Hematopoietic multipotent progenitor cell treated with erythropoietin and hydrocortisone succinate and interleukin-3 and kit ligand, for 15 days (in vitro differentiated cells): ENCODE measurements at places on chromosomes 7 and 10.

DNA sequence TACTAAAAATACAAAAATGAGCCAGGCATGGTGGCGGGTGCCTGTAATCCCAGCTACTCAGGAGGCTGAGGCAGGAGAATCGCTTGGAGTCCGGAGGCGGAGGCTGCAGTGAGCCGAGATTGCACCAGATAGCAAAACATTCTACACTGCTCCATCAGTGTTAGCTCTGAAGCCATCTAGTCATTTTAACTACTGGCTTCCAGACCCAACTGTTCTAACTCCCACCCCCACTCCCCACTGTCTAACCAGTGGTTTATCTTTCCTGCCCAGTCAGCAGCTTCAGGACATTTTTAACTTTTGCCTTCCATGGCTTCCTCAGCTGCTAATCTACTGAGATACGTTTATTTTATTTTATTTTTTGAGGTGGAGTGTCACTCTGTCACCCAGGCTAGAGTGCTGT is 6.2 kb upstream of the FRAT1 start:
- no peak for DNase-seq

DNA sequence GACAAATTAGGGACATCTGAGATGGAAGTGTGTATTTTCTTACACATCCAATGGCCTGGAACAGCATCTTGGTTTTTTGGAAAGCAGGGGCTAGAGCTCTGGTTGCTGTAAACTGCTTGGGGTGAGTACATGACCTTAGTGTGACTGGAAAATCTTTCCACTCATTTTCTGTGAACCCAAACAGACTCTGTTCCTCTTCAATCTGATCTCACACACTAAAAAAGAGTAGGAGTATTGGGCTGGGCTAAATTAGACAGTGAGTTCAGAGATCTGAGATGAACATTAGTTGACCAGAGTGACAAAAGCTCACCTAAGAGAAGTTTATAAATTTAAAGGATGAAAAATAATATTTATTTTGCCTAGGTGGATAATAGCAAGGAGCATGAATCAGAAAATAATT is 59.2 kb downstream of the OR13A1 start:
- DNase-seq: no peak

GRCh38 chr7:122161628-122162027 is 17.6 kb upstream of the AASS start:
- DNase-seq: no peak

DNA sequence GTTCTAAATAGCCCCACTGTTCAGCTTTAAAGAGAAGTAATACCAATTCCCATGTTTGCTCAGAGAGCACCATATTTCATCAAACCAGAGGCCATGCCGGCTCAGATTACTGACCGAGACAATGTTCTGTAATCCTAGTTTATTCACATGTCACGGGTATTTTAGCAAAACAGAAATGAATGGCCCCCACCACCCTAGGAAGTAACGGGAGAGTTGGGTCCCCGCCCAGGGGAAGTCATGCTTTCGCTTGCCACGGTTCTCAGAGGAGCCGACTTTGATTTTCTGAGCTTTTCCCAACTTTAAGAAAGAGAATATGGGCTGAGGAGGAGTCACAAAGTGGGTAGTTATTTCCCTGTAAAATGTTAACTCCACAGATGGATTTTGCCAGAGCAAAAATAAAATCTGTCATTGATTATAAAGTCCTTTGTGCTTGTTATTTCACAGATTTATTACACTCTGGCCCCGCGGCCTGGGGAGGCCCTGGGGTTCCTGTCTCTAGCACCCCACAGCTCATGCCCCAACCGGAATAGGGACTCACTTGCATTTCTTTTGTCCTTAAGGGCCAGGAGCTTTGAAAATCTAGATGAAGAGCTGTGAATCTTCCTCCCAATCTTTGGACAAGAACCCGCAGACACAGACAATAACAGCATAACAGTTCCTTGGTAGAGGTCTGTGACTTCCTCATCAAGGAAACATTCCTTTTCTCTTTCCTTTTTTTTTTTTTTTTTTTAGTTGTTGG is 3.7 kb upstream of the GDF10 start:
- DNase-seq: no peak

GRCh38 chr10:44947371-44948152 is 12.0 kb upstream of the RASSF4 start:
- no peak for DNase-seq

GRCh38 chr10:69768386-69768785 is 33.3 kb upstream of the COL13A1 start:
- DNase-seq: no peak

DNA sequence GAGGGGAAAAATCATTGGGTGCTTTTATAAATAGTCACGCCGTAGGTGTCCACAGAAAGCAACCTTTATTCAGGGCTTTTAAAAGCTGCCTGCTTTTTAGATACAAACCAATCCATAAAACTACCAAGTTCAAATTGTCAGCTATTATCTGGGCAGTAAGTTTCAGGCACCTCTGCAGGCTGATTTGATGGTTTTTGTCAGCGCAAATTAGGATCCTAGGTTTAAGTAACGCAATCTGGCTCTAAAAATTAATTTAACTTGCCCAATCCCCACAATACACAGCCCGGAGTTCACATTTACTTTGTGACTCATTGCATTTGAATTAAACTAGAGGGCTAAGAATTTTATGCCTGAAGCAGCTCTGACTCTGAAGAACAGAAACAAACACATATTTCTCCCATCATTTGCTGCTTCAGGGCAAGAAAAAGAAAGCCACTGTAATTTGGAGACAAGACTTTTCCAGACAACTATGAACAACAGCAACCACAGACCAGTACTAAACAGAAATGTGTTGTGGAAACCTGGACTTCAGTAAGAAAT is 43.3 kb downstream of the NRP1 start:
- DNase-seq: no peak

DNA sequence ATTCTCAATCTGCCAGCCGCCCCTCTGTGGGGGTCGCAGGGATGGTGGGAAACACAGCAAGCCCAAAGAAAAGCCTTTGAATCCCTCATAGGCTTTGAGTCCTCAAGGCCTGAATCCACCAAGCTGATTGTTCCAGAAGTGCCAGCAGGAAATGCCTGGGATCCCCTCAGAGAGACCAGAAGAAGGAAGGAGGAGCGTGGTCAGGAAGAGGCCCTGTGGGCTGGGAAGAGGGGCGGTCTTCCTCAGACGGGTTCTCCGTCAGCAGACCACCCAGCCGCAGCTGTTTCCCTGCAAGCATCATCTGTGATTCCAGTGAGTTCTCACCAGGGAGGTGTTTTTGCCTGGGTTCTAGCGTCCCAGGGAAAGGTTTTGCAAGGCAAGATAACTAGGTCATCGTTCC is 190.0 kb upstream of the KLF6 start:
- no peak for DNase-seq

DNA sequence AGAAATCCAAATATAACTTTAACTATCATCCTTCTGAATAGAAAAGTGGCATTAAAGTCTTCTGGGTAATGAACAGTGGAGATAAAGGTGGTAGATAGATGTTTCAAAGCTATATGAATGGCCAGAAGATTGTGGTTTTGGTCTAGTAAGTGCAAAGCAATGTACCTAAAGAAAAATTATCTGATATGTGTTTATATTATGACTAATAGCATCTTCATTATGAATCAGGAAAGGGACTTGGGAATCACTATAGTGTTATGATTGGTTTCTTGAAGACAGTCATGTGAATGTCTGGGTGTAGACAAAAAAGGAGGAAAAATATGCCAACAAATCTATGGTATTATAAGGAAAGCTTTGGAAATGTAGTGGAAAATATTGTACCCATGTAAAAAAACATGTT is 3.0 kb downstream of the ZNF518A start:
- no peak for DNase-seq

DNA sequence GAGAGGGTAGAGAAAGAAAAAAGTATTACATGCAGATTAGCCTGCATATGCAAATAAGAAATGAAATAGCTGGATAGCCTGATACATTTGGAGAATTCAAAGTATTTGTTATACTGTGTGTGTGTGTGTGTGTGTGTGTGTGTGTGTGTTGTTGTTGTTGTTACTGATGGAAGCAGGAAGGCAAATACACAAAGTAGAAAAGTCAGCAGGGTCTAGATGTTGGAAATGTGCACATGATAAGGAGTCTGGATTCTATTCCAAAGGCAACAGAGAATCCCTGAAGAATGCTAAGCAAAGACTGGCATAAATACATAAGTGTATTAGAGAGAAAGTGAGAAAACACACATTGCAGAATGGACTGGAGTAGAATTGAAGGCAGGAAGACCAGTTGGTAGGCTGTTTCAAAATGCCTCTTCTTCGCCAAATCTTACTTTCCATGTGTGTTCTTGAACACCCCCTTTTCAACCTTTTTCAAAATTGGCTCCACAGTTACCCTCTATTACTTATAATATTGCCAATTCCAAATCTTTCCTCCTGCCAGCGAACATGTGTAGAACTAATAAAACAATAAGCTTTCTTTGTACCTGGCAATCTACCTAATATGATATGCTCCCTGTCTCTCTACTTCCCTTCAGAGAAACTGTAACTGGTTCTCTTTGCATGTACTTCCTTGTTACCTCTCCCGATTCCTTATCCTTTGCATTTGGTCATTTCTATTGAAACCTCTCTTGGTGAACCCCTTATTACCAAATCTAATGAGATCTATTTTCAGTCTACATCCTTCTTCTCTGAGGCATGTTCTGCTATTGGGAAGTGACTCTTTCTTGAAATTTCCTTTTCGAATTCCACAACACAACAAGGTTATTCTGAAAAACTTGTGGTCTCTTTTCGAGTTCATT is 6.2 kb downstream of the CPED1 start:
- DNase-seq: no peak

GRCh38 chr10:990808-991207 is 2.6 kb downstream of the GTPBP4 start:
- DNase-seq: no peak

- DNase-seq: peak; percentile 48
Observed at GRCh38 chr7:150964593-150965111, 13.5 kb downstream of the KCNH2 start.

GRCh38 chr7:2974093-2974819 is 69.4 kb downstream of the CARD11 start:
- no peak for DNase-seq

DNA sequence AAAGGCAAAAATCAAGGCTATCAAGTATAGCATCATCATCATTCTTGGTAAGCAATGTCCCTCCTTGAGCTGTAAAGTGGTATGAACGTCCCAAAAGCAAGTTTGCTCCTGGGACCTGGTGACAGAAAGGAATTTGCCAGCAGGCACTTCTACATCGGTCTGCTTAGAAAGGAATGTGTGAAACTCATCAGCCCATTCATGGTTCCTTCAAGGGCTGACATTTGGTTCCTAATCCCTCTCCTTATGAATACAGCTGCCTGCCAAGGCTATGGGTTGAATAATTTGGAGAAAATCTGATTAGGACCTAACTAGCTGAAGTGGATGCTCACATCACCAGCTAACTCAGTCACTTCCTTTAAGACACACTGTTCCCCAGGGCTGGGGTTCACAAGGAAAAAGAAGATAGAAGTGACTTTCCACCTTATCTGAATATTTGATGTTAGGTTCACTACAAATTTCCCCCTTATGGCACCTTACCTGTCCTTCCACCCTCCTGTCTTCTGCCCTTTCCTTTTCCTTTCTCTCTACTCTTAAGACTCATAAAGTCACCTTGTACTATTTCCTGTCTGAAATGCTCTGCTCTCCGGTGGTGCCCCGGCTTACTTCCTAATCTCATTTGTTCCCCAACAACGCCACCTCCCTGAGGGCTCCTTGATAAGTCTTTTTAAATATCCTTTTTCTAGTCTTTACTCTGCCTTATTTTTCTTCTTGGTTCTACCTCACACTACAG is 187.1 kb downstream of the NPSR1 start:
- no peak for DNase-seq

- peak; percentile 2 for DNase-seq
Observed at GRCh38 chr7:40701836-40702551, 567.2 kb downstream of the SUGCT start.

DNA sequence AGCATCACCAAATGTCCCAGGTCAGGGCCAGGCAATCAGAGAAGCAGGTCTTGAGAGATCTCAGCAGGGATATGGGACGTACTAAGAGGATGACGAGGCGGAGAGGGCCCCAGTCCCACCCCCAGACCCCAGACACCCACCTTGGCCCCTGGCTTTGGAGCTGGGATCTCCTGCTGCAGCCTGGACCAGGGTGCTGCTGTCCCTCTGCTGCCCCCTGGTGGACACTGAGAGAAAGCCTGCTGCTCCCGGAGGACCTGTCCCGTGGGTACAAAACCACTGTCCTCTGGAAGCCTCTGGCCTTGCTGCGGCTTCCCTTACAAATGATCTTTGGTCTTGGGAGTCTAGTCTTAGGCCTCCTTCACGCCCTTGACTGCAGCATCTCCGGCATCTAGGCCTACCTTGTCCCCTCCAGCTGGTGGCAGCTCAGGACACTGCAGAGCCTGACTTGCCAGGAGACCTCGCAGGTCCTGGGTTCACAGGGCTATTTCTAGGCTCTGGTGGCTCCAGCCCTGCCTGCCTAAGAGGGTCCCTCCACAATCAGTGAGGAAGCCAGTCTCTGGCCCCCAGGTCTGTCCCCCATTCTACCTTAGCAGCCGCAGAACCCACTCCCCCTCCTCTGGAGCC is 97.1 kb downstream of the RGS10 start:
- DNase-seq: peak; percentile 82

GRCh38 chr7:25391295-25391861 is 163.1 kb upstream of the NPVF start:
- DNase-seq: no peak

DNA sequence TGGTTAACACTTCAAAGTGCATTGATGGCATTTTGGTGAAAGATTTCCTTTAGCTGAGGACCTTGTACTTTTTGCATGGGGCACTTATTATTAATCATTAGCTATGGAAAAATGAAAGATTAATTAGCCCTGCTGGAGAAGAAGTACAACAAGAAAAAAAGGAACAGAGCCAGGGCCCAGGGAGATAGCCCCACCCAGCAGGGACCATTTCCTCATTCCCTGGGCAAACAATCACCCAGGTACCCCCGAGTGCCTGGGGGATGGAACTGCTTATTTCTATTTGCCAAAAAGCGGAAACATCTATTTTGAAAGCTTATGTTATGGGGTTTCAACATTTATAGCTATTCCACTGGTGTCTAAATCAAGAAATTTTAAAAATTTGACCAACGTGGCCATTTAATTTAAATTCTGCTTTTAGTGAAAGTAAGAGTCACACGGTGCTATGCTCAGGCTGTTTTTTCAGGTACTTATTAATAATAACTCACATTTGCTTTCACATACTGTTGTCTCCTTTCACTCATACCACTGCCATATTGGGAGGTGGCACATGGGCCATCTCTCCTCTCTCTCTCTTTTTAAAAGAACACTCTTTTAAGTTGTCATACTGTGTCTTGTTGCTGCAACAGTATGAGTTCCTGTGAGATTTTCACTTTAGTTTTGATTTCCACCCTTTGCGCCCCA is 143.6 kb upstream of the KIF5B start:
- DNase-seq: no peak
